CD8-positive, alpha-beta T cell (primary cell): ENCODE measurements at places on chromosomes 13 and 19.
A peak's percentile ranks its signal among the peaks of the same experiment; 100 is the strongest.

GRCh38 chr13:23786607-23787006, 102.6 kb downstream of the MIPEP start:
- no peak for DNase-seq

DNA sequence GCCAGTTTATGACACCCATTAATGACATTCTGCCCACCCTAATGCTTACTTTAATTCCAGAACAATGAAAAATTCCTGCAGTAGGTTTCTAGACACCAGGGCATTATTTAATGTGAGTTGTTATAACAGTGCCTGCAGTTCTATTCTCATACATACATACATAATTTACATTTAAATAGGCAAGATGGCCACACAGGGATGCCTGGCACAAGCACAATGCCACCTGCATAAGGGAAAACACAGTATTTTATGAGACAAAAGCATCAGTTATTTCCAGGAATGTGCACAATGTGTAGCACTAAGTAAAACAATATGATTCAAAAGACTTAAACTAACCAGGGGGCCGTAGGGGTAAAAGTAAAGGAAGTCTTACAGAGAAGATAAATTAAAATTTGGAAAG, 243.9 kb upstream of the SPRY2 start:
- DNase-seq, result no peak

DNA sequence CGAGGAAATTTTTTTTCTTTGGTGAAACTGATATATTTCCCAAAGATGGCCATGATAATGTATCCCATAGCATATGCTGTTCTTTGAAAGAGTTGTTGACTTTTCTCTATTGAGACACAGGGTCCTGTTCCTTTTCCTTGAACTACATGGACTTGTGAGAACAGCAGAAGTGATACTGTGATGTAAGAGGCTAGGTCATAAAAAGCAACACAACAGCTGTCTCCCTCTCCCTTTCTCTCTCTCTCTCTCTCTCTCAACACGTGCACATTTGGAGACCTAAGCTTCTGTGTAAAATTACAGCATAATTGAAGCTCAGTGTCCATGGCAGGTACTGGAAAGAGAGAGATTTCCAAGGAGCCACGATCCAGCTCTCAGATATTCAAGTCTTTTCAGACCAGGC, 1712.4 kb downstream of the EFNB2 start:
- no peak for DNase-seq

DNA sequence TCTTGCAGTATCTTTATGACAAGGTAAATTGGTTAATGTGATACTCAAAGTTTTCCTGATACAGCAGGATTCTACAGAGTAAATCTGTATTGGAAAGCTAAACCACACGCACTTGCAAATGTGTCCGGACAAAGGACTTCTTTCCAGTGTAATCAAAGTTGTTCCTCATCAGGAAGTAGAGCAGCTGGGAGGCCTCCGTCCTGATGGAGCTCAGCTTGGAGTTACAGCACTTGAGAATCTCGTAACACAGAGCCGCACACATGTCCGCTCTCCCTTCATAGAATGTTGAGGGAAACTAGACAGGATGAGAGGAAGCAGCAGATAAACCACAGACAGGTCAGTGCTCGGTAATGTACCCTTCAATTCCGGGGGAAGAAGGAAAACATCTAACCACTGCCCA, 78.8 kb upstream of the SLC15A1 start:
- no peak for DNase-seq

- DNase-seq, result no peak
Observed at GRCh38 chr19:12899891-12900518, 9.0 kb downstream of the GCDH start.

DNA sequence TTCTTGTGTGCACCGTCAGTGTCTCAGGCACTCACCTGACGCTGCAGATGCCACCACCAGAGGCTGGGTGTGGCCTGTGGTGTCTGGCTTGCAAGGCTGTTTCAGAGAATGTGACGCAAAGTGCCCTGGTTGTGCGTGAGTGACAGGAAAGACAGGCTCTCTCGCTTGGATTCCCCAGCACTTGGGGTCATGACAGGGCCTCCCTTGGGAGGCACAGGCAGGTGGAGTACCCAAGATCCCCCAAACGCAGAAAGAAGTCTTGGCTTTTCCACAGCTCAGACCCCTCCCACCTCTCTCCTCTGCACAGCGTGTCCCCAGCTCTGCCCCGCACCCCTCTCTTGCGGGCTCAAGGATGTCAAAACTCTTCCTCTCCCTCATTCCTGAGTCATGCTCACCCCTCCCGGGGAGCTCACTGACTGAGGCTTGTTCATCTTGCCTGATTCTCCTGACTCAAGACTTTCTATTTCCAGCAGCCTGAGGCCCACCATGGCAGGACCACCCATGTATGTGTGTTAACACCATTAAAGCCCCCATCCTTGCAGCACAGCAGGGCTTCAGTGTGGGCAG, 21.0 kb downstream of the DHX34 start:
- DNase-seq, result no peak

GRCh38 chr19:39377373-39378362, 13.2 kb downstream of the PAF1 start:
- no peak for DNase-seq

DNA sequence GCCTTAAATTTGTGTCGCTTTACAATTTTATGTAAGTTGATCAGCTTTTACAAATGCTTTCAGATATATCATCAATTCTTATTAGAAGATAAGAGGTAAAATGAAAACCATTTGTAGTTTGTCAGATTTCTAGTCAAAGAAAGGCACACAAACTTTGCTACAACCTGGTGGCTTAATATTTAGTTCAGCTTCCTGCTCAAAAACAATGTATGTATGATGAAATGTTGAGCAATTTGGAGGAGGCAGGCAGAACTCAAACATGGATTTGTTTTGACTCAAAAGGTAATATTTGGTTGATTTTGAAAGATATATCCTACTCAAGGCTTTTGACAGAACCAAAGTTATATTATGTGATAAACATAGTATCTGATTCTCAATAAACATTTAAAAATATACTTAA, 24.2 kb downstream of the NEK5 start:
- DNase-seq, result no peak

DNA sequence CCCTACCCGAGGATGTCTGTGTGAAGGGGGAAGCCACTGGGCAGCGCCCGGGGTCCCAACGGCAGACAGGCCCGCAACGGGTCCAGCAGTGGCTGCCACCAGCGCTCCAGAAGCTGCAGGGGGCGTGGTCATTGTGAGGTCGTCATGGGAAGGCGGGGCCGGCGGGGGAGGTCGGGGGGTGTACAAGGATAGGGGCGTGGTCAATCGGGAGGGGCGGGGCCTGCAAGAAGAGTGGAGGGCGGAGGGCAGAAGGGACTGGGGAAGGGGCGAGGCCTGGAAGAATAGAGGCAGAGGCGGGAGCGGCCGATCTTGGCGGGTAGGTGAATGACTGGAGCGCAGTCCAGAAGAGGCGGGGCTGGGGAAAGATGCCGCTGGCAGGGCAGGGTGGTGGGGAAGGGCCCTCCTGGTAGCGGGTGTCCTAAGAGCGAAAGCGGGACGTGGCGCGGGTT, 4.4 kb downstream of the FUZ start:
- DNase-seq, result peak; percentile 88

GRCh38 chr19:39430675-39431593, 4.8 kb downstream of the RPS16 start:
- peak; percentile 54 for DNase-seq

DNA sequence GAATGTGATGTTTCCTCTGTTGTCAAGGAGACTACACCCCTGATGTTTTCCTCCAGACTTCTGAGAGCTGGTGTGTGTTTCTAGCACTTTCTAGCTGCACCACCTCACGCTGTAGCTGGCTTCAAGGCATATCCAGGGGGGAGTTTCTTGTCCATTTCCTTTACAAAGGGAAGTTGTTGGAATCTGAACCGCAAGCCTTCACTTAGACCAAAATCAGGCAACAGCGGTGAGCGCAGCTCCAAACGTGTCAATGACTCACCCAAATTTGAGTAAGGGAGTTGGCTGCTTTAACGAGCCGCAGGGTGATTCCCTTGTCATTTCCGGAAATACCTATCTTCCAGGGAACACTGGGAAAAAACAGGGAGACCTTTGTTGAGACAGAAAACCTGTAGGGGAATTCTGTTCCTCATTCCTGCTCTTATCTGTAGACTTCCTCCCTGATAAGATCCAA, 2.5 kb downstream of the LDLR start:
- peak; percentile 16 for DNase-seq

GRCh38 chr19:51784922-51785690, 9.9 kb upstream of the FPR3 start:
- no peak for DNase-seq

- DNase-seq, result no peak
Observed at GRCh38 chr19:49560358-49560900, 19.9 kb downstream of the NOSIP start.

DNA sequence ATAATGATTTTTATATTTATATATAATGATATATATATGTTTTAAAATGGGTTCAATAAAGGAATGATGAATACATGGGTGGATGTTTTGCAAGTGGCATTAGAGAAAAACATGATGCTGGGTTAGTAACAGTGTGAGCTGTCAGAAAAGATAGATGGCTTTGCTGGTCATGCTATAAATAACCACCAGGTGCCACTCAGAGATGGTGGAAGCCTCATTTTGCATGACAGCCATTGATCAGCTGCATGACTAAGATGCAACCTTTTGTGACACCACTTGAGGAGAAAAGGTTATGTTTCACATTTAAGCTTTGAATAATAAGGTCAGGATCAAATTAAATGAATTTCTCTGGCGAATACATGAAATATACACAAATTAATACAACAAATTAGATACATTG, 737.7 kb downstream of the PCDH9 start:
- no peak for DNase-seq

- no peak for DNase-seq
Observed at GRCh38 chr13:98664047-98664446, 87.1 kb upstream of the STK24 start.

DNA sequence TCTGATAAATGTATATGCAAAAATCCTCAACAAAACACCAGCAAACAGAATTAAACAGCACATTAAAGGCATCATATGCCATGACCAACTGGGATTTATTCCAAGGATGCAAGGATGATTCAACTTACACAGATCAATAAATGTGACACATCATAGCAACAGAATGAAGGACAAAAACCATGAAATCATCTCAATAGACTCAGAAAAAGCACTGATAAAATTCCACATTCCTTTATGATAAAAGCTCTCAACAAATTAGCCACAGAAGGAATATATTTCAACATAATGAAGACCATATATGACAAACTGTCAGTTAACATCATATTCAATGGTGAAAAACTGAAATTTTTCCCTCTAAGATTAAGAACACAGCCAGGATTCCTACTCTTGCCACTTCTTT, 691.6 kb downstream of the DIAPH3 start:
- DNase-seq, result no peak

GRCh38 chr19:47066376-47067214, 18.2 kb upstream of the TMEM160 start:
- DNase-seq, result no peak

- peak; percentile 14 for DNase-seq
Observed at GRCh38 chr19:58551577-58552471, 3.1 kb downstream of the CHMP2A start.

- DNase-seq, result no peak
Observed at GRCh38 chr13:41259875-41260501, 3.4 kb downstream of the MTRF1 start.

DNA sequence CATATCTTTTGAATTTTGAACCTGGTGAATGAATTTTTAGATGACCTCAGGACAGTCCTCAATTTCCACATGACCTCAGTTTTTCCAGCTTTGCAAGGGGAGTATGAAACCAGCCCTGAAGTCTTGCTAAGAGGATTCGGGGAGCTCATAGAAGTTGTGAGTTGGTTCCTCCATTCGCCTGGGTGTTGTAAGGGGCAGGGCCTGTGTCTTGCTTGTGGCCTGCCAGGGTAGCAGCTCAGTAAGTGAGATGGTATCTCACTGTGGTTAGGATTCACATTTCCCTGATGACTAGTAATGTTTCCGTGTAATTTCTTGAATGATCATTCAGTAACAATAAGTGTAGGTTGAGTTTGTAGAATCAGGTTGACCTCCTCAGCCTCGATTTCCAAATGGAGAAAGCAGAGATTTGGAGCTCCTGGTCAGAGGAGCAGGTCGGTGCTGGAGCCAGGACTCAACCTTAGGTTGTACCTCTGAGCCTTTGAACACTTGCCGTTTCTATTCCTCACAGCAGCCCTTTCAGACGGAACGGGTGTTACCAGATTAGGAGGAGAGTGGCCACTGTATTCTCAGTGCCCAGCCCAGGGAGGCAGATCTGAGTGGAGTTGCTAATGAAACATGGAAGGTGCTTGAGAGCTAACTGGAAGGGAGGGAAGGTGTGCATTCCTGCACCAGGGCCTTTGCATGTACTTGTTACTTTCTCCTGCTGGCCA, 14.6 kb downstream of the NACC1 start:
- no peak for DNase-seq

GRCh38 chr13:45482571-45483173, 17.9 kb downstream of the COG3 start:
- no peak for DNase-seq

DNA sequence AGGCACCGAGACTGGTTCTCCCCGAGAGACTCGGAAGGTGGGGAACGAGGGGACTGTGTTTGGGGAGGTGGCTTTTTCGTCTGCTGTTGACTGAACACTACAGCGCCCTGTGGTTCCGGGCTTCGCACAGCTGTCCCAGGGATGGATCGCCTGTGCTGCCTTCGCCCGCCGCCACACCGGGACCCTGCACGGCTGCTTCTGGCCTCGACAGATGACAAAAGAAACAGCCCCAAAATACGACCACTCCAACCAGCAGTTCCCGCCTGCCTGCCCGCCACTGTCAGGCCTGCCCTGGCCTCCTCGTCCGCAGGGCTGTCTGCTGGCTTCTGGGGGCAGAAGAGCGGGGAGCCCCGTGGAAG, 13.3 kb upstream of the GNA15 start:
- no peak for DNase-seq

GRCh38 chr13:51623473-51623872, 39.2 kb downstream of the WDFY2 start:
- no peak for DNase-seq

GRCh38 chr13:43343645-43344044, 320.3 kb downstream of the DNAJC15 start:
- no peak for DNase-seq
